ENCODE measurements at places on chromosomes 7 and 10. TPM values are rescaled to one million over a fixed set of nuclear protein-coding genes. Genes with fewer than 3 reads are reported as not detected.

The FAM180A gene
- 5.5 TPM for total RNA-seq

The PVRIG gene
- not detected for total RNA-seq

The GRB10 gene
- 28.8 TPM for total RNA-seq

The UCN3 gene
- not detected for total RNA-seq

The UNCX gene
- total RNA-seq = not detected

The RARRES2 gene
- total RNA-seq = 46.9 TPM

The MMRN2 gene
- total RNA-seq = 1.7 TPM

The NEUROD6 gene
- not detected for total RNA-seq

The PTPRZ1 gene
- not detected for total RNA-seq

The HOXA7 gene
- total RNA-seq = 1.6 TPM

All from smooth muscle cell of bladder (primary cell).